Chondrocyte (in vitro differentiated cells): ENCODE measurements at places on chromosomes 3 and 15.
A peak's percentile ranks its signal among the peaks of the same experiment; 100 is the strongest.

GRCh38 chr15:33565094-33565493 is 254.3 kb downstream of the RYR3 start:
- H3K27me3 ChIP-seq, result peaks cover 13% of the 10 kb centered on the region
- peak overlapping the region; percentile 41 for H3K27ac ChIP-seq
- no peak for DNase-seq
- H3K4me3 ChIP-seq, result no peak overlapping the region

- H3K4me1 ChIP-seq, result peaks cover 14% of the 10 kb centered on the region
- peaks cover 4% of the 10 kb centered on the region for H3K36me3 ChIP-seq
- H3K27me3 ChIP-seq, result no peaks in the 10 kb centered on the region
- DNase-seq, result no peak
- no peak overlapping the region for H3K27ac ChIP-seq
Observed at GRCh38 chr3:69338911-69339310, 47.0 kb downstream of the FRMD4B start.

DNA sequence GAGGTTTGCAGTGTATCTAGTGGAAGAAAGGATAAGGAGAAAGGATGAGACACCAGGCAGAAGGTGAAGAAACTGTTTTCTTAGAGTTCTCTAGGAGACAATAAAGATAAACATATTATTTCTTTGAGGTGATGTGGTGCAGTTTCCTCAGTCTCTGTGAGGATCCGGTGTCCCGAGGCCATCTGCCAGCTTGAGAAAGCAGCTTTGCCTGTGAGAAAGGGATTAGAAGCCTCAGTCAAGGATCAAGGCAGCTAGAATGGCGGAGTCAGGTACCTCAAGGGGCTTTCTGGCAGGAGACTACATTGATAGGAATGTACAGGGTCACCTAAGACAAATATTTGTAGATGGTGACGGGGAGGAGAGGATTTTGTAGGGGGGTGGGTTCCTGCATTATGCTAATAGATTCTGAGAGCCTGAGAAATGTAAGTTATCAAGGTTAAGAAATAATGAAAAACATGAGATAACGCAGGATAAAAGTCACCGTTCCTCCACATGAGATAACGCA is 103.9 kb upstream of the MB21D2 start:
- no peaks in the 10 kb centered on the region for H3K36me3 ChIP-seq
- H3K4me1 ChIP-seq, result no peaks in the 10 kb centered on the region
- no peak for DNase-seq
- H3K27me3 ChIP-seq, result peaks cover 2% of the 10 kb centered on the region
- H3K27ac ChIP-seq, result no peak overlapping the region

GRCh38 chr3:100155128-100155527 is 40.8 kb upstream of the FILIP1L start:
- H3K27me3 ChIP-seq, result no peaks in the 10 kb centered on the region
- no peak for DNase-seq
- H3K36me3 ChIP-seq, result peaks cover 20% of the 10 kb centered on the region
- no peak overlapping the region for H3K4me3 ChIP-seq
- no peak overlapping the region for H3K27ac ChIP-seq

DNA sequence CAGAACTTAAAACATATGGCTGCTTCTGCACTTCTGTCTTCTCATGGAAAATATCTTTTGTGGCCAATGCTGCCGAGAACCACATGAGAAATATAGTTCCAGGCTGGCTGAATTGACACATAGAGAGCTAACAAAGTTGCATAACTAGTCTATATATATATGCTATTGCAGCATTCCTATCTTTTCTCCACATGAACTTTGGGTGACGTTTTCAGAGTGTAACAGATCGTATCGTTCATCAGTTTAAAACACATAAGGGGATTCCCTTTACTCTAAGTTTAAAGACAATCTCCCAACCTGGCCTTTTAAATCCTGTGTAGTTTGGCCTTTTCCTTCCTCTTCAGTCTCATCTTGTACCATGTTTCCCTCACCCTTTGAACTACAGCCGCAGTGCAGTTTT is 394.2 kb upstream of the CBLB start:
- H3K4me3 ChIP-seq, result no peak overlapping the region
- H3K27ac ChIP-seq, result no peak overlapping the region
- no peaks in the 10 kb centered on the region for H3K36me3 ChIP-seq
- H3K27me3 ChIP-seq, result no peaks in the 10 kb centered on the region

DNA sequence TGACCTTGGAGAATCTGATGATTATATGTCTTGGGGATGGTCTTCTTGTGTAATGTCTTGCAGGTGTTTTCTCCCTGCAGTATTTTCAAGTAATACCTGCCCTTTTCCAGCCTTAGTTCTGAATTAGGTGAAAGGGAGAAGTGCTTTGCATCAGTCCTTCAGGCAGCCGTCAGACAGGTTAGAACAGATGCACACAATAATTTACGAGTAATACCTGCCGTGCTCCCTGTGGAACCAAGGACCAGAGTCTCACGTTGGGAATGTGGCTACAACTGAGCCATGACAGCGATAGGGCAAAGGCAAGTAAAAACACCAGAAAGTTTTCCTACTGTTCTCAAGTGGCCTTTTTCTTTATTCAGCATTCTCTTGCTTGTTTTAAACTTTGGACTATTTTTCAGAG is 69.1 kb downstream of the CHCHD6 start:
- H3K36me3 ChIP-seq, result peaks cover 8% of the 10 kb centered on the region
- H3K27ac ChIP-seq, result no peak overlapping the region
- DNase-seq, result no peak
- H3K27me3 ChIP-seq, result no peaks in the 10 kb centered on the region
- peaks cover 9% of the 10 kb centered on the region for H3K4me1 ChIP-seq
- no peak overlapping the region for H3K4me3 ChIP-seq

- no peaks in the 10 kb centered on the region for H3K27me3 ChIP-seq
- no peak for DNase-seq
- H3K4me3 ChIP-seq, result no peak overlapping the region
- H3K4me1 ChIP-seq, result no peaks in the 10 kb centered on the region
- no peaks in the 10 kb centered on the region for H3K36me3 ChIP-seq
Observed at GRCh38 chr15:21262851-21263425, 177.4 kb downstream of the POTEB3 start.

GRCh38 chr15:98830034-98830634 is 177.5 kb downstream of the PGPEP1L start:
- H3K4me3 ChIP-seq, result no peak overlapping the region
- no peak for DNase-seq
- H3K27me3 ChIP-seq, result no peaks in the 10 kb centered on the region
- no peak overlapping the region for H3K27ac ChIP-seq

DNA sequence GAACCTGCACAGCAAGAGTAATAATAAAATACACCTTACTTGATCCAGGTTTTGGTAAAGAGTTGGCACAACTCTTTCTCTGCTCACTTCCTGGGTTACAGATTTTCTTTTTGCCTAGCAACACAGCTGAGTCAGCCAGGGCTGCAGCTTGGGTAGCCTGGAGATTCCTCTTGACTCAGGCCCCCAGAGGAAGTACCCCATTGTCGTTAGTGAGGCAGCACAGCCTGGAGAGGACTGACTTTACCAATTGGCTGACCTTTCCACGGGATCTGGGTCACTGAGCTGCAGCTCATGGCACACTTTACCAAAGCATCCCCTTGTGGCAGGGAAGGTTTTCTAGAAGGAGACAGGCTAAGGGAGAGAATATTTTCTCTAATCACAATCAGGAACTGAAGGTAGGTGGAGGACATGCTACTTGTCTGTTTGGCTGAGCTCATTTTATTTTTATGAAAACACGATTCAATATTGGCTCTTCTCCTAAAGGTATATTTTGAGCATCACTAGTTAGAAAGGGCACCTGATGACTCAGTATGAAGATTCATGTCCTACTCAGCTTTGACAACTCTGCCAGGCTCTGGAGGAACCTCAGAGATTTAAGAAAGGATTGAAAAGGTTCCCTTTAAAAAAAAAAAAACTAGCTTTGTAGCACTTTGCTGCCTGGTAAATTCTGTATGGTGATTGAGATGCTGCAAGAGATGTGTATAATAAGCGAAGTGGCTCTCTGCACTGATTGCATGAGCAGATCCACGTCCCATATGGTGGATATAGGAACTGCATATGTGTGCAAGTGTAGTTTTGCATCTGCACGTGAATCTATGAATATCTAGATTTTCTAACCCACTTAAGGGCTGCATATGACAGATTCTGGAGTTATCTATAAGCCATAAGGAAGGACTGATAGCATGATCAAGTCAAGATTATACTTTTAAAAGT is 124.8 kb downstream of the CHDH start:
- H3K36me3 ChIP-seq, result no peaks in the 10 kb centered on the region
- H3K27ac ChIP-seq, result no peak overlapping the region
- H3K4me3 ChIP-seq, result no peak overlapping the region
- no peak for DNase-seq
- H3K4me1 ChIP-seq, result no peaks in the 10 kb centered on the region

- H3K4me3 ChIP-seq, result no peak overlapping the region
- H3K36me3 ChIP-seq, result no peaks in the 10 kb centered on the region
- H3K4me1 ChIP-seq, result no peaks in the 10 kb centered on the region
- no peaks in the 10 kb centered on the region for H3K27me3 ChIP-seq
Observed at GRCh38 chr3:48202632-48203031, 14.4 kb upstream of the CDC25A start.

- peaks cover 3% of the 10 kb centered on the region for H3K36me3 ChIP-seq
- H3K27me3 ChIP-seq, result no peaks in the 10 kb centered on the region
- H3K4me3 ChIP-seq, result no peak overlapping the region
- no peak for DNase-seq
- peaks cover 48% of the 10 kb centered on the region for H3K4me1 ChIP-seq
Observed at GRCh38 chr15:67114846-67115585, 49.6 kb downstream of the SMAD3 start.

- H3K36me3 ChIP-seq, result no peaks in the 10 kb centered on the region
- no peak for DNase-seq
- no peaks in the 10 kb centered on the region for H3K27me3 ChIP-seq
- peaks cover 7% of the 10 kb centered on the region for H3K4me1 ChIP-seq
Observed at GRCh38 chr3:65625305-65625704, 413.4 kb downstream of the MAGI1 start.

GRCh38 chr3:2958551-2958950 is 151.6 kb downstream of the IL5RA start:
- H3K27me3 ChIP-seq, result no peaks in the 10 kb centered on the region
- H3K4me3 ChIP-seq, result no peak overlapping the region
- no peaks in the 10 kb centered on the region for H3K36me3 ChIP-seq
- no peak for DNase-seq
- H3K27ac ChIP-seq, result no peak overlapping the region

- no peak overlapping the region for H3K27ac ChIP-seq
- no peaks in the 10 kb centered on the region for H3K36me3 ChIP-seq
- H3K4me1 ChIP-seq, result peaks cover 77% of the 10 kb centered on the region
- no peak overlapping the region for H3K4me3 ChIP-seq
- no peak for DNase-seq
- no peaks in the 10 kb centered on the region for H3K27me3 ChIP-seq
Observed at GRCh38 chr3:73513260-73513659, 111.5 kb downstream of the PDZRN3 start.

DNA sequence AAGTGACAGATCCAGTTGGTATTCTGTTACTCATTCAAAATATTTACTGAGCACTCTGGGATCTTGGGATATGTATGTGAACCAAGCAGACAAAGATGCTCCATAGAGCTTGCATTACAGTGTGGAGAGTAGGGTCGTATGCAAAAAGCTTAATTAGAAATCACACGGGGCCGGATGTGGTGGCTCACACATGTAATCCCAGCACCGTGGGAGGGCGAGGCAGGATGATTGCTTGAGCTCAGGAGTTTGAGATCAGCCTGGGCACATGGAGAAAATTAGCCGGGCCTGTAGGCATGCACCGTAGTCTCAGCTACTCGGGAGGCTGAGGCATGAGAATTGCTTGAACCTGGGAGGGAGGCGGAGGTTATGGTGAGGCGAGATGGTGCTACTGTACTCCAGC is 68.7 kb upstream of the MB21D2 start:
- no peak for DNase-seq
- H3K4me3 ChIP-seq, result no peak overlapping the region
- no peaks in the 10 kb centered on the region for H3K36me3 ChIP-seq
- peaks cover 5% of the 10 kb centered on the region for H3K27me3 ChIP-seq
- no peaks in the 10 kb centered on the region for H3K4me1 ChIP-seq

- peaks cover under 1% of the 10 kb centered on the region for H3K36me3 ChIP-seq
- peaks cover 7% of the 10 kb centered on the region for H3K4me1 ChIP-seq
Observed at GRCh38 chr3:81624756-81625155, 136.7 kb downstream of the GBE1 start.

GRCh38 chr15:32687556-32687955 is 30.2 kb upstream of the GREM1 start:
- peaks cover 40% of the 10 kb centered on the region for H3K4me1 ChIP-seq
- H3K27ac ChIP-seq, result peak overlapping the region; percentile 81

GRCh38 chr3:136844724-136845123 is 17.3 kb upstream of the NCK1 start:
- peaks cover 5% of the 10 kb centered on the region for H3K36me3 ChIP-seq
- no peak for DNase-seq
- no peak overlapping the region for H3K4me3 ChIP-seq
- H3K27ac ChIP-seq, result no peak overlapping the region

DNA sequence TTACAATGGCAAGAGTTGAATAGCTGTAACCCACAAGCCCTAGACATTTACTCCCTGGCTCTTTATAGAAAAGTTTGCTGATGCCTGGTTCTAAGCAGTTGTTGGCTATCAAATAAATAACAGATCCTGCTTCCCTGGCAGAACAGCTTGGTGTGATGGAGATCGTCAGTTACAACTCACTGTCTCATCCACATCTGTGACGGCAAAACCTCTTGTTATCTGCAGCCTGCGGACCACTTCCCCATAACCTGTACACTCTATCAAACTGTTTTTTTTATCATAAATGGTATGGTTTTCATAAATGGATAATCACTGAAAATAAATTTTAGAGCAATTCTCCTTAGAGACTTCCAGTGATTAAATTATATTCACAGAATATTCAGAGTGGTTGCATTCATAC is 14.1 kb downstream of the ZDHHC3 start:
- peaks cover 2% of the 10 kb centered on the region for H3K36me3 ChIP-seq
- H3K4me1 ChIP-seq, result peaks cover 3% of the 10 kb centered on the region
- no peak for DNase-seq
- H3K27me3 ChIP-seq, result no peaks in the 10 kb centered on the region

DNA sequence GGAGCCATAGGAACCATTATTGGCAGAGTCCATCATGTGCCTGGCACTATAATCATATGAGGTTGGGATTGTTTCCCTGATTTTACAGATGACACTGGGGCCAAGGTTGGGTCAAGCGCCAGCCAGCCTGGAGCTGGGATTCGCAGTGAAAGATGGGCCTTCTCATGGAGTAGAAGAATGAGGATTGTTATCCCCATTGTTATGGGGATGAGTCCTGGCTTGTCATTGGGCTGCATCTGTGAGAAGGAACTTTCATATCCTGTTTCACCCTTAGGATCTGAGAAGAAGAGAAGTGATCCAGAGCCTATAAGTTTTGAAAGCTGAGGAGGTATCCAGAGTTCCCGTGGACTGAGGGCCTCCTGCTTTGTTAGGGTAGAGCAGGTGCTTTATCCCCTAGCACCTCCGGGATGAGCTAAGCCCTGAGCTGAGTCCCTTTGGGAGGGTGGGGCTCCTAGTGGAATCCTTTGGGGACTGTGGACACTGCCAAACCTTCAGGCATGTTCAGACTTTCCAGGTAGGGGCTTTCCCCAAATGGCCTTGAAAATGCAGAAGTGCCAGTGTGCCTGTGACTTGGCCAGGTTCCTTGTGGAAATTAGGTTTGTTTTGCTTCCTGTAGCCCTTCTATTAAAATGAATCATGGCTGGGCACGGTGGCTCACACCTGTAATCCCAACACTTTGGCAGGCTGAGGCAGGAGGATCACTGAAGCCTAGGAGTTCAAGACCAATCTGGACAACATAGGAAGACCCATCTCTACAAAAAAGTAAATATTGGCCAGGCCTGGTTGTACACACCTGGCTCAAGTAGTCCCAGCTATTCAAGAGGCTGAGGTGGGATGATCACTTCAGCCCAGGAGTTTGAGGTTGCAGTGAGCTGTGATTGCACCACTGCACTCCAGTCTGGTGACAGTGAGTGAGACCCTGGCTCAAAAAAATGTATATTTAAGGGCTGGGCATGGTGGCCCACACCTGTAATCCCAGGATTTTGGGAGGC is 30.2 kb upstream of the BSN start:
- no peak overlapping the region for H3K4me3 ChIP-seq
- no peaks in the 10 kb centered on the region for H3K27me3 ChIP-seq
- peaks cover 2% of the 10 kb centered on the region for H3K36me3 ChIP-seq
- H3K27ac ChIP-seq, result no peak overlapping the region
- DNase-seq, result no peak
